ENCODE measurements at places on chromosomes 1 and 21.

- no peak for DNase-seq
These were observed 219.4 kb downstream of the LRRC7 start for GRCh38 chr1:69787151-69787550.

DNA sequence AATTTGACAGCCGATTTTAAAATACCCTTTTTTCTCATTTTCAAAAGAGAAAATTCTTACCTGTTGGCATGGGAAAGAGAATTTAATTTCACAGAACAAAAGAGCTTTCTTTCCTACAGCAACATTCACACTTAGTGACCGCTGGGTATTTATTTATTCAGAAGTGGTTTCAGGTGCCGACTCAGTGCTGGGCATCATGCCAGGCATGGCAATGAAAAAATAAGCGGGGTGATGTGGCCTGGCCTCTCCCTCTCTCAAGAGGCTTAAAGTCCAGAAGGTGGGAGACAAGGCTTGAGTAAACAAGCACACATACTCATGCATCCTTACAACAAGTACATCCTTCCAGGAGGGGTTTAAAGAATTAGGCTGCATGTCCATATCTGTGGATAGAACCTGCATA lies 4.1 kb upstream of the PCP4 start:
- DNase-seq: no peak

GRCh38 chr1:235391874-235392273 lies 24.6 kb downstream of the TBCE start:
- DNase-seq: no peak

GRCh38 chr1:234309598-234310459 lies 63.4 kb upstream of the COA6 start:
- DNase-seq: peak; percentile 47

GRCh38 chr1:85314726-85315125 lies 38.3 kb upstream of the BCL10 start:
- no peak for DNase-seq

GRCh38 chr1:17538428-17539117 lies 925 bp upstream of the ARHGEF10L start:
- no peak for DNase-seq

GRCh38 chr1:159916242-159917051 lies 8.9 kb downstream of the TAGLN2 start:
- no peak for DNase-seq

DNA sequence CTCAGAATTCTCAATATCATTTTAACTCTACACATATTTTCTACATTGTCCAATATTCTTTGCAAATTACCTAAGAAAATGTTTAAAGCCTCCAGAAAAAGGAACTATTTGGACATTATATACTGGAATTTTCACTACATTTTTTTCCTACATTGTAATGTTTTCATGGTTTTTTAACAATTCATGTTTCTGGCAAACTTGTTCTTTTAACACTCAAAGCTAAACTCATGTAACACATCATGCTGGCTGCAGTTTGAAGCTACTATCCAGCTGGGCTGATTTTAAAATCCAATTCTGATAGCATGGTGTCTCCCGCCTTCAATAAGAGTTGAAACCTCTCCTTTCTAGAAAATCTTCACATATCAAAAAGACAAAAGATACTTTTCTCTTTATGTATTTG lies 52.0 kb downstream of the TGFBR3 start:
- no peak for DNase-seq

GRCh38 chr21:41923631-41924367 lies 30.0 kb downstream of the C2CD2 start:
- no peak for DNase-seq

DNA sequence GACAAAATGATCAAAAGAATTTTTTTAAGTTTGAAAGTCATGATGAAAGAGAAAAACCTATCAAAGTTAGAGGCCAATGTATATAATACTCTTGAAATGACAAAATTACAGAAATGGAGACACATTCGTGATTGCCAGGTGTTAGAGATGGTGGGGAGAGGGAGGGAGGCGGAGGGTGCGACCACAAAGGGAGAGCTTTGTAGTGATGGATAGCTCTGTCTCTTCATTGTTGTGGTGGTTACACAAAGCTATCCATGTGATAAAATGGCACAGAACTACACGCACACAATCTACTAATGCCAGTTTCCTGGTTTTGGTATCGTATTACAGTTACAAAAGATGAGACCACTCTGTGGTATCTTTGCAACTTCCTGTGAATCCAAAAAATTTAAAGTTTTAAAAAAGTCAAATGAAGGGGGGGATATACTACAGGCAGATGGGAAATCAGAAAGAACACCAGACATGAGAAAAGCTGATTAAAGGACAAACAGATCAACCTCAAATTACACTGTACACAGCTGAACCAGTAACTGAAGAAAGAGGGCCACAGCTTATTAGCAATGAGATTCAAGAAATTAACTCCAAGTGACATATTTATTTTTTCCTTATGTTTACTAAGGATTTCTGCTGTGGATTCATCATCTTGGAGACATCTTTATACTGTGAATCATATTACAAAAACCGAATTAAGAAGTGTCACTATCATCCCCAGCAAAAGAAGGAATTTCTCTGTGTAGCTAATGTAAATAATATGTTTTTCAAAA lies 199.1 kb downstream of the SLC45A1 start:
- DNase-seq: no peak

DNA sequence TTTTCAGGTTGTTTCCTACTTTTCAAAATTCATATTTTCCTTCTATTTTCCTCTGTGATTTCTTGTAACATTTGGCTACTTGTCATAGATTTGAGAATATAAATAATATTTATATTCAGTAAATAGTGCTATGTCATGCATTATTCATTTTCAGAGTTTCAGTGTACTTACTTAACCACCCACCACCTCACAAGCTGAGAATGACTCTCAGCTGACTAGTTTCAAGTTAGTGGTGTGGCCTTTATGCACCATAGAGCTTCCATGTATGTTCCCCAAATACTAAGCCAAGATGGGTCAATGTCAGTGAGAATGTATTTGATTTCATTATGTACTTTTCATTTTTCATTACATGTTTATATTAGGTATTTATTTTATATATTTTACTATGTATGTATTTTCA lies 56.9 kb upstream of the RGS1 start:
- DNase-seq: no peak

GRCh38 chr1:3481836-3482375 lies 27.4 kb downstream of the ARHGEF16 start:
- no peak for DNase-seq

DNA sequence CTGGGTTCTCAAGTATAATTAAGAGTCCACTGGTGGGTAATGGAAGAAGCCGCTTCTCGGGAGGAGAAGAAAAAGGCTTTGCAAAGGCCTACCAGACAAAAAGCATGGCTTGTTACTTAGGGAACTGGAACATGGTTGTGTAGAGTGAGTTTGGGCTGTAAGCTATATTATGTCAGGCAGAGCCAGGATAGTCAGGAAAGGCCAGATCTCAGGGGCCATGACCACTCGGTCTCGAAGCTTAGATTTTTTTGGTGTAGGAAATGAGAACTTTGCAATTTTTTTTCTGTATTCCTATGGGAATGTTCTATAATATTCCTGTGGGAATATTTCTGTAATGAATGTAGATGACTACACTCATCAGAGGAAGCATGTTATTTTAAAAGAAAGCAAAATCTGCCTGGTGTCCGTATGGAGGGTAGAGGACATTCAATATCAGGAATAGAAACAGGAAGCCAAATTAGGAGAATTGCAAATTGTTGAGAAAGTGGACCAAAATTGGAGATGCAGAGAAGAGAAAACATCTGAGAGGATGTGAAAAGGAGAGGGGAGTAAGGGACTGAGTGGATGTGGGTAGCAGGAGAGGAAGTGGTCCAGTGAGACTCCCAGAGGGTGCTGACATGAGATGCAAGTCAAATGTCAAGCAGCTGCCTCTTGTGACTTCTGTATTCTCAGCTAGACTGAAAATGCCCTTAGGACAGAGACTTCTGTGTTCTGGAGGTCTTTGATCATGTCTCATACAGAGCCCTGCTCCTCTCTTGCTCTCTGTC lies 45.2 kb upstream of the HAO2 start:
- no peak for DNase-seq

GRCh38 chr1:111615870-111616715 lies 3.5 kb upstream of the RAP1A start:
- DNase-seq: no peak

GRCh38 chr1:29120367-29120766 lies 3.3 kb downstream of the TMEM200B start:
- DNase-seq: no peak

DNA sequence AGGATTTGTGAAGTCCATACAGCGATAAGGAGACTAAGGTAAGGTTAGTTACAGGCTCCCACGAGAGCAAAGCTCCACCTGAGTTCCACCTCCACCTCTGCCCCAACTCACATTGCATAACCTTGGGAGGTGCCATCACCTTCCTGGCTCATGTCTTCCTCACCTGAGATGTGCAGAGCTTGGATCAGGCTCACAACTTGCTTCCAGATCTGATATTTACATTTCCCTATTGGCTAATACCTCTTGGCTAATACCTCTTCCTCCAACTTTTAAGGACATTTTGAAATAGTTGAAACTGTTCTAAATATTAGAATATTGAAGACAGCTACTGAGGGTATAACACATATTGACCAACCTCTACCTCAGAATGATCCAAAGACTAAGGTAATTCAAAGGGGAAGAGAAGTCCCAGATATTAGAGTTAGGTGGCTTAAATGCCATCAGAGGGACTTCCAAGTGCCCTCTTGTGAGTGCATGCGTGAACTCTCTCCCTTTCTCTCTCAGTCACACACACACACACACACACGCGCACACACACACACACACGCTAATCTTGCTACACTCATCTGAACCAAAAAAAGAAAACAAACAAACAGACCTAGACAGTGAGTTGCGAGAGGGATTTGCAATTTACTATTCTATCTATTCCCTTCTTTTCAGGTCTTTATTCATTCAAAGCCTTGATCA lies 134.3 kb downstream of the PLPP3 start:
- DNase-seq: no peak

DNA sequence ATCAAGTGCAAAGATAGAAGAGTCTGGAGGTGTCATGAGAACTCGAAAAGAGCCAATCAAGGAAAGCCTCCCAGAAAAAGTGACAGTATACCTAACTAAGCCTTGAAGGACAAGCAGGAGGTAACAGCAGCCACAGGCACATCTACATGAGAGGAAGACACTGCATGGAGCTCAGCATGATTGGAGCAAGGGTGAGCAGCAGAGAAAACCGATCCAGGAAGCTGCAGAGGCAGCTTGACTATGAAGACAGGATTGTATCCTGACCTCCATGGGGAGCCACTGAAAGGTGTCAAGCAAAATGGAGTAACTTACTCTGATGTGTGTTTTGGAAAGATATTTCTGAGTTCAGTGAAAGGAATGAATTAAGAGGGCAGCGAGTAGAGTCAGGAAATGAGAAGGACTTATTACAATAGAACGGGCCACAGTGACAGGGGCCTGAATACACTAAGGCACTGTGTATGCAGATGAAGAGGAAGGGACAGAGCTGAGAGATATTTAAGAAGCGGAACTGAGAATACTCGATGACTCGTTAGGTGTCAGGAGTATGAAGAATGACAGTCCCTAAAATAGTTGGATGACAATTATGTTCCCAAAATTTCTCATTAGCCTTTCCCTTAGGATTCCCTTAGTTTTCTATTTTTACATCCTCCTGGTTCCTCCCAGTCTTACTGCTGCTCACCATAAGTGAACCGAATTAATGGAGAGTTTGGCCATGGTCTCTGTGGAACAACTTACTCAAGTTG lies 139.3 kb upstream of the NFIA start:
- DNase-seq: no peak

DNA sequence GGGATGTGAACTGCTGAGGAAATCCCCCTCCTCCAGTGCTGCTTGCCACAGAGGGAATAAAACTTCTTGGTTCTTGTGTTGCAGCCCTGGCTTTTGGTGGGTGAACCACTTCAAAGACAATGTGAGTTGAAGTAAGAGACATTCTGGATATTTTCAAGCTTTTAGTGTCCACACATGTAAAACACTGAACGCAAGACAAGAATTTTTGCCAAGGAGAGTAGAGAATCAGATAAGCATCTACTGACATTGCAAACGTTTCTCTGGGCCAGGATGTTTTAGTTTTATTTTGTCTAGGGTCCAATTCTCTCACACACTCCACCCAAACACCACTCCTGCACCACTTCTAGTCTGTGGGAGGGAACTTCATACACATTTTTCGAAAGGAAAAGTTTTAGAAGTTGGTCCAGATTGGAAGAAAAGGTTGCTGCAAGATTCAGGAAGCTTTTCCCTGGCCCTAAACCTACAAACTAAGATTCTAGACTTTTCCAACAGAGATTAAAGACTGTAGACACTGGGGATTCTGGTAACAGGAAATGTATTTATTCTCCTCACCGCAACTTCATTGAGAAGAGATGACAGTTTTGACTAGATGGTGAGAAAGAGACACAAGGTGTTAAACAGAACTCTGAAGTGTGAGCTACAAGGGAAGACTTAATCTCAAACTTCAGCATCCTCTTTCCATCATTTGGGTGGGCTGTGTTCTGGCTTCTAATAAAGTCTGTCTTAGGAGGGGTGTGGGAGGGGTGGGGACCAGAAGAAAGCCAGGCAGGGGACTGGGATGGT lies 16.1 kb downstream of the FASLG start:
- no peak for DNase-seq

DNA sequence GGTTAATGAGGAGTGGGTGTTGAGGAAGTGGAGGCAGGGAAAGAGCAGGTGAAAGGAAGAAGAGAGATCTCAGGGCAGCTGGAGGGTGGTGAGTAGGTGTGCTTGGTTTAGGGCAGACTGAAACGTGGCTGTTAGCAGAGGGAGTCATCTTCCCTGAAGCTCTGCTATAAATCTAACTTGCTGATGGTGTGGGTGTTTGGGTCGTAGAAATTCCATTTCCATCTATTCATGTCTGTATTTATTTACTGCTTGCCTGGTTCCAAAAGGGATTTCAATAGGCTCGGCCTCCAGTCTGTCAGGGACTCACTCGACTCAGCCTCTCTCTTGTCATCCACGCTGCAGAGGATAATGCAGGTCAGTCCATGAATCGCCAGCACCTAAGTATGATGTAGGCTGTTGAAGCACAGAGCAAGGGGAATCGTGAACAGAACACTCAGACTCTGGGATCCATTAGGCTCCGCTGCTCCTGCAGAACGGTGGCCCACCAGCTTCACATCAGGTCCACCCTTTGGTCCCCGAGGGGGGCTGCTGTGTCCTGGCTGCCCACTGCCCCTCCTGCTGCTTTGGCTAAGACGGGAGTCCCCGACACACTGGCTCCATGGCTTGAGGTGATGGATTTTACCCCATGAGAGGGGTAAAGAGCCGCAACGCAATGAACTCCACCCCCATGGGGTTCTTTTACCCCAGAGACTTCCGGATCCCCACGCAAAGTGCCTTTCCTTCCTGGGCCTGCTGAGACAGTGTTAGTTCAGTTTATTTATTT lies 156.2 kb downstream of the RHOU start:
- DNase-seq: no peak
